HepG2 (cell line): ENCODE measurements at places on chromosomes 3 and 15. TPM values are rescaled to one million over a fixed set of nuclear protein-coding genes. Genes with fewer than 3 reads are reported as not detected.

Gene KNG1
- 3.5 and 7.0 TPM in 2 replicates for total RNA-seq

GRCh38 chr3:132283916-132284405 is 33.2 kb upstream of the ACP3 start:
- no peak overlapping the region for H3K27ac ChIP-seq
- no peaks in the 10 kb centered on the region; the same call in 1 of the 2 replicates for H3K27me3 ChIP-seq
- no peak overlapping the region for H3K4me3 ChIP-seq

DNA sequence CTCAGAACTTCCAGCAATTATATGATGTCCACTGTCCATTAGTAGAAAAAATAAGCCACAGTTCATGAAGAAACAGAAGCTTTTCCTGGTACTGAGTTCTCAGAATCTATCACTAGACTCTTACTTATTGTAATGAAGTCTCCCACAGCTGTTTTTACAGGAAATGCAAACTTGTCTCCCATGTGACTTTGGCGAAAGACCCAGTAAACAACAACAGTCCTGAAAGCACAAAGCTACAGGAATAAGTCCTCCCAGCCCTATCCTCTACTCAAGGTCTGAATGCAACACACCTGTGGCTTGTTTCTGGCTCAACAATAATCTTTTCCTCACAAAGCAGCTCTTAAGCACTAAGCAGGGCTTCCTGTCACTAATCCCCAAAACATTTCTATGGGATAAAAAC is 55.9 kb downstream of the EOMES start:
- no peaks in the 10 kb centered on the region for H3K36me3 ChIP-seq
- peaks cover 13% of the 10 kb centered on the region for H3K4me1 ChIP-seq
- no peak for DNase-seq
- no peaks in the 10 kb centered on the region; the same call in 1 of the 2 replicates for H3K27me3 ChIP-seq
- H3K4me3 ChIP-seq = no peak overlapping the region

DNA sequence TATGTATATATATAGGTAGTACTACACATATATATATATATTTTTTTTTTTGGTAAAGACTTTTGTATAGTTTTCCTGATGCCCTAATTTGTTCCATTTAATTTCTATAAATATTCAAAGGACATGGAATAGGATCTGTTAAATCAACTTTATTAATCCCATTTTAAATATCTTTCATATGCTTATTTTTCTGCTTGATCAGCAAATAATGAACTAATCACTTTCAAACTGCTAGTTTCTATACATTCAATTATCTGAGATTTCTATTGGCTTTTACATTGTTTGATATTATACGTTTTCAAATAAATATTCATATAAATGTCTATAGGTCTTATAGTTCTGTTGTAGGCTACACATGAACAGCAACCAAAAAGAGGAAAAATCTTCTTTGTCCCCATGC is 21.7 kb downstream of the ZXDC start:
- H3K4me3 ChIP-seq = no peak overlapping the region
- peaks cover 30% of the 10 kb centered on the region for H3K36me3 ChIP-seq
- no peaks in the 10 kb centered on the region for H3K4me1 ChIP-seq

DNA sequence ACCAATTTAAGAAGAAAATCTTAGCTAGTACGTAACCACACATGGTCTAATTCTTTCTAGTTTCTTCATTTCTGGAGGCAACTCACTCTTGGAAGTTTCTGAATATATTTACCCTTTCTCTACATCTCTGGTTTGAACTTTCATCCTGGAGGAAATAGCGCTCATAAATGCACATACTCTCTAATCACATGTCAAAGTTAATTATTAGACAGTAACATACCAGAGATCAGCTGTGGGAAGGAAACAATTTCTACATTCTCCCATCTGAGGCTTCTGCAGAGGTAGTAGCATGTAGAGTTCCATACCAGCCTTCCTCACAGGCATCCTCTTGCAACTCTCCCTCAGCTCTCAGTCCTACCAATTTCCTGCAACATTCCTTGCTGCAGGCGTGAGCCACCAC is 132.5 kb downstream of the RBPMS2 start:
- H3K27ac ChIP-seq = peak overlapping the region; percentile 87
- H3K27me3 ChIP-seq = no peaks in the 10 kb centered on the region

Gene TGM5
- total RNA-seq = 0.18 and 0.22 TPM in 2 replicates

DNA sequence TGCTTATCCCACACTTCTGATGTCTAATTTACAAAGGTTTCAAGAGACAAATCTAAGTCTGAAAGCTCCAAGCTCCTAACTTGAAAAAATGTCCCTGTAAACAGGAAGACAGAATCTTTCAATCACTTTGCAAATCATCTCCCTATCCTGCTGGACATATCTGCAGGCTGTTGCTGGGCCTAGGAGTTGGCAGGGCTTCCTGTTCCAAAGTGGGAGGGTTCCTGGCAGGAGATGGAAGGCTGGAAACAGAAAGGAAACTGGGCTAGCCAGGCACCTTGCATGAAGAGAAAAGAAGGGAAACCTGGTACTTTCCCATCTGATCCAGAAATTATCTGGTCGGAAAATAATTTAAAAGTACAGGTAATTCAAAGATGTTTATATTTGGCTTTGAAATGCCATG is 227.3 kb upstream of the IL12A start:
- H3K36me3 ChIP-seq = no peaks in the 10 kb centered on the region
- DNase-seq = no peak
- no peak overlapping the region for H3K4me3 ChIP-seq
- H3K27me3 ChIP-seq = peaks cover 43% of the 10 kb centered on the region

DNA sequence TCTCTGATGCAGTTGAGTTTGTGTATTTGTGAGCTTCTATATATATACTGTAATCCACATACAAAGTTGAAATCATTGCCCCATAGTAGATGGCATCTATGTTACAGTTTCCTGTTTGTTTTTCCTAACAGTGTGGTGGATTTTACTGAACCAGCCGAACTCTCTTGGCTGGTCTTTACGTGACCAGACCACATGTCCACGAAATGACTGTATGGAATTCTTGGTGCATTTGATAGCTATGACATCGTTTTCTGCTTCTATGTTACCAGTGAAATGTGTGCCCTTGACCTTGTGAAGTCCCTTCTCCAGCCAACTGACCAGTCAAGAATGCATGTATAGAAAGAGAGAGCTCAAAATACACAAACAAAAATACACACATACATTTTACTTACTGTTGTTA is 1.8 kb downstream of the KCNMB2 start:
- no peak overlapping the region for H3K4me3 ChIP-seq
- peaks cover 5% of the 10 kb centered on the region; the same call in 1 of the 3 replicates for H3K27me3 ChIP-seq
- no peaks in the 10 kb centered on the region for H3K36me3 ChIP-seq

Gene UBA7
- total RNA-seq = 5.8 and 9.5 TPM in 2 replicates

GRCh38 chr3:148906667-148907066 is 41.6 kb downstream of the CPA3 start:
- H3K4me1 ChIP-seq = no peaks in the 10 kb centered on the region
- no peak overlapping the region for H3K27ac ChIP-seq
- DNase-seq = no peak
- H3K4me3 ChIP-seq = no peak overlapping the region
- H3K27me3 ChIP-seq = peaks cover 4% of the 10 kb centered on the region; the same call in 1 of the 3 replicates

DNA sequence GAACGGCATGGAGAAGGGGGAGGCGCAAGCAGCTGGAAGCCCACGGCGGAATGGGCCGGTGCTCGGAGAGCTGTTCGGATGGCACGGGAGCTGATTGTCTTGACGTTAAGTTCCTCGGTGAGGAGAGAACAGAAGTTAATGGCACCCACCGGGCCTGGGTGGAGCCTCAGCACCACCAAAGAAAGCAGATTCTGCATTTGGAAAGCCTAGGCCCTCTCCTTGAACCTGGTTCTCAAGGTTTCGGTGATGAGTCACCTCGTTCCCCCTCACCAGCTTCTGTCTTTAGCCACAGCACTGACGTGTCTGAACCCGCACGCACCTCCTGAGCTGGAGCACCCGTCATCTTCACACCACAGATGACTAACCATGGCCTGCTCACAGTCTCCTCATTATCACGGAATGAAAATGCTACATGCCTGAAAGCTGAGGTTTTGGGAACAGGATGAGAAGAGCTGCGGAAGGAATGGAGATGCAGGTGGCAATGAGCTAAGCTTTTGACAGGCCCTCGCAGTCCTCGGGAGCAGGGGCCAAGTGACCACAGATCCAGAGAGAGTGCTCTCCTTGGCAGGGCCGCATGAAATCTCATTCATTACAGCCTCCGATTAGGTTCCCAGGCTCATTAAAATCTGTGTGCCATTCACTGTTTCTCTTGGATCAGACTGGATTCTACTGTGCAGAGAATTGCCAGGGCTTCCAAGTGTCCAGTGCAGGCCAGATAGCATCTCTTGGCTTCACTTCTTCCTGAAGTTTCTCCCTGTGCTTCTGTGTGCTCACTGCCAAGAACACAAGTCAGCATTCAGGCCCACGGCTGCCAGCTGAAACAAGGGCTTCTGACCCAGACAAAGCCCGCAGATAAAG is 96.3 kb upstream of the DLG1 start:
- H3K36me3 ChIP-seq = no peaks in the 10 kb centered on the region
- no peak for DNase-seq
- H3K4me1 ChIP-seq = peaks cover 15% of the 10 kb centered on the region
- no peaks in the 10 kb centered on the region for H3K27me3 ChIP-seq
- H3K4me3 ChIP-seq = no peak overlapping the region
- no peak overlapping the region for H3K27ac ChIP-seq

Gene DUOX1
- total RNA-seq = not detected in 2 replicates

Gene RTP4
- 0.62 and 0.83 TPM in 2 replicates for total RNA-seq

Gene NDUFAF3
- 50.0 and 51.9 TPM in 2 replicates for total RNA-seq

- no peak overlapping the region for H3K4me3 ChIP-seq
- H3K27me3 ChIP-seq = peaks cover 15% of the 10 kb centered on the region
- no peak overlapping the region for H3K27ac ChIP-seq
- no peaks in the 10 kb centered on the region for H3K36me3 ChIP-seq
- H3K4me1 ChIP-seq = peaks cover 20% of the 10 kb centered on the region
Observed at GRCh38 chr15:66249605-66250174, 3.9 kb downstream of the MEGF11 start.

DNA sequence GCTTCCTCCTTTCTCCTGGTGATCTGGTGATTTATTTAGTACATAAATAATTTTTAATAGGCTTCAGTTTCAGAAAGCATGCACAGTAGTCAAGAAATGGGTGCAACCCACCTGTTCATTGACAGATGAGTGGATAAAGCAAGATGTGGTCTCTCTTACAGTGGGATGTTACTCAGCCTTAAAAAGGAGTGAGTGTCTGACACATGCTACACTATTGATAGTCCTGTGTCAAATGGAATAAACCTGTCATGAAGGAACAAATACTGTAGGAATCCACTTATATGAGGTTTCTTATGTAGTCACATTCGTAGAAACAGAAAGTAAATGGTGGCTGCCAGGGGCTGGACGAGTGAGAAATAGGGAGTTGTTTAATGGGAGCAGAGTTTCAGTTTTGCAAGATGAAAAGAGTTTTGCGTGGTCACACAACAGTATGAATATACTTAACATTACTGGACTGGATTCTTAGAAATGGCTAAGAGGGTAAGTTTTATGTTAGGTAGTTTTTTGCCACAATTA is 56.0 kb upstream of the PPARG start:
- DNase-seq = no peak
- H3K36me3 ChIP-seq = no peaks in the 10 kb centered on the region
- no peaks in the 10 kb centered on the region for H3K4me1 ChIP-seq
- no peak overlapping the region for H3K4me3 ChIP-seq

- peaks cover 20% of the 10 kb centered on the region for H3K4me1 ChIP-seq
- no peaks in the 10 kb centered on the region for H3K36me3 ChIP-seq
- H3K4me3 ChIP-seq = no peak overlapping the region
- no peaks in the 10 kb centered on the region for H3K27me3 ChIP-seq
Observed at GRCh38 chr3:139454346-139454745, 22.0 kb downstream of the RBP2 start.

Gene CCR1
- total RNA-seq = not detected in 2 replicates
